ENCODE measurements at places on chromosomes 4 and X.

GRCh38 chr4:35038079-35038805 is 1206.1 kb downstream of the ARAP2 start:
- DNase-seq, result no peak

- no peak for DNase-seq
Observed at GRCh38 chr4:32789026-32789608, 2068.9 kb downstream of the PCDH7 start.

DNA sequence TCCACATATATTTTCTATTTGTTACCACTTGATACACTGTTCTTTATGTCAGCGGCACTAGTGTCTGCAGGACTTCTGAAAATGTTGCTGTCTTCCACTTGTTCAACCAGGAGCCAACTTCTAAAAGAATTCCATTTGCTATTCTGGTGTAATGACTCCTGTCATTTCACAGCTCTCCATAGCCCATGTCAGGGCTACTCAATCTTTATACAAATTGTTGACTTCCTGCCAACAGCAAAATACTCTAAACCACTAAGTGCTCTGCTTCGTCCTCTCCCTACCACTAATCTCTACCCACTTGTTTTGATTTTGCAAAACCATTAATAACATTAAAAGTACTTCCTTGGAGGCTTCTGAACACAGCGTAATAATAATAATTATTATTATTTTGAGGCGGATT is 7.2 kb downstream of the CTSO start:
- DNase-seq, result no peak

- no peak for DNase-seq
Observed at GRCh38 chr4:186557061-186557460, 1.7 kb upstream of the MTNR1A start.

DNA sequence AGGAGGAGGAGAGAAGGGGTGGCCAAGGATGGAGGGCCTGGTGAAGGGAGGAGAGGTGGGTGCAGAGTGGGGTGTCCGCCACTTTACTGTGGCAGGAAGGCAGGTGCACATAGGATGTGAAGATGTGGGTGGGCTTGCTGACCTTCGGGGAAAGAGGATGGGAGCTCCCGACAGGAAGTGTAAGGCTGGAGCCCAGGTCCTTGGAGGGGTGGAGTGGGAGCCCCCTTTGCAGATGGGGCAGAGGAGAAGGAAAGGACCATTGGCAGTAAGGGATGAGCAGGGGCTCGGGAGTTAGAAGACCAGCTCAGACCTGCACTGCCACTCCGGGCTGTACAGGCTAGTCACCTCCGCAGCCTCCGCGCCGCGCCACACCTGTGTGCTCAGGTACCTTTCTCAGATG is 89.5 kb downstream of the EVC start:
- no peak for DNase-seq

GRCh38 chrX:16975233-16975632 is 28.8 kb downstream of the REPS2 start:
- no peak for DNase-seq

DNA sequence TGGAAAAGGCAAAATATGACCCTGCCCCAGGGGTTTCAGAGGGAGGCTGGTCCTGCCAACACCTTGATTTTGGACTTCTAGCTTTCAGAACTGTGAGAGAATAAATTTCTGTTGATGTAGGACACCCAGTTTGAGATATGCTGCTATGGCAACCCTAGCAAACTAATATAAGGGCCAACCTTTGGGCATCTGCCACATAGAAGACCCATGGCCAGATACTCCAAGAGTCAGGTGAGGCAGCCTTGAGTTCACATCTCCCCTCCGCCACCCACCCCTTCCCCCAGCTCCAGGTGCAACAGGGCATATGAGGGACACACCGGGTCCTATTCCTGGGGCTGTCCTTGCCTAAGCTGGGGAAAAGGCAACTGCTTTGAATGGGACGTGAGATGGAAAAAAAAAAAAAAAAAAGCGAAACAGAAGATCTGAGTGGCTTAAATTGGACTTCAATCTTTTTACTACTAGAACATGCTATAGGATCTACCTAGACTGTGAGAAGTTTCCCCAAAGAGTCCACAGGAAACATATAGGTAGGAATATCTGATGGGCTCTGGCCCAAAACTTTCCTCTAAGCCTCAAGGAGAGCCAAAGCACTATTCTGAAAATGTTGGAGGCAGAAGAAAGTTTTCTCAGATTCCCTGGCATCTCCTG is 56.5 kb upstream of the PROM1 start:
- no peak for DNase-seq

- DNase-seq, result no peak
Observed at GRCh38 chr4:143555676-143556075, 42.2 kb downstream of the SMARCA5 start.

DNA sequence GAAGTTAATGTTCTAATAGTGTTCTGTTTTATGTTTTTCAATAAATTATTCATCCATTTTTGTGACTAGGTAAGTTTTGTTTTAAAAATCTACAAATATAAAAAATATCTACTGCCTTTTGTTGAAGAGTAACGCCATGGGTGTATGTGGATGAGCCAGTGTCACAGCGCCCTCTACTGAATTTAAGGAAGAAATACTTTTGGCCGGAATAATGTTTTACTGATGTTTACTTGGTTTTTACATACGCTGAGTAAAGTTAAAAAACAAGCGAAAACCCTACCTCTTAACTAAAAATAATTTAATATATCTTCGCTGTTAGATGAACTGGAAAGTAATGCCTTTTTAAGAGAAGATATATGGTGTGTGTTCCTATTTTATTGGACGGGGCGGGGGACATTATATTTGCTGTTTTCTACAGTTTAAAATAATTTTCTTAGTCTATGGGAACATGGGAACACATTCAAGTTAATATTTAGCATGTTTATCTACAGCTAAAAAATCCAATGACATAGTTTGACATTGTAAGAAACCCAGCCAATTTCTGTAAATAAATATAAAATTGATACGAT is 86.1 kb downstream of the CPE start:
- no peak for DNase-seq

- no peak for DNase-seq
Observed at GRCh38 chr4:77613267-77613666, 7.6 kb downstream of the CXCL13 start.

GRCh38 chrX:115029869-115030570 is 12.6 kb upstream of the IL13RA2 start:
- DNase-seq, result no peak

DNA sequence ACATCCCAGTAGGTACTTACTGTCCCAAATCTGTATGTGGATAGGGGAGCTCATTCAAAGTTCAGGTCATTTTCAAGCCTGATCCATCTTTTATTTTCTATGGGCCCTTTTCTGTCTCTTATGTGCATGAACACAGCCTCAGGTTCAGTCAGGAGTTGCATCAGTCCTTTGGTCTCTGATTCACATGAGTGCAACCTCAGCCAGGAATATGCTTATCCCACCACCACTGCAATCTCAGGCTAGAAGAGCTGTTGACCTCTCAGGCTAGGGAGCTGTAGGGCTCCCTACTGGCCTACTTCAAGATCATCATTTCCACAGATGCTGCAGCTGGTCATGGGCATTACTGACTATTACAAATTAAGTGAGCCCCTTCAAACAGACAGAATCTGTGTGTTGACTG is 27.2 kb downstream of the AASDH start:
- no peak for DNase-seq

GRCh38 chr4:186029571-186030398 is 39.2 kb upstream of the TLR3 start:
- no peak for DNase-seq

- no peak for DNase-seq
Observed at GRCh38 chr4:80239480-80240150, 26.8 kb upstream of the FGF5 start.

GRCh38 chr4:129144755-129145206 is 48.8 kb downstream of the C4orf33 start:
- DNase-seq, result no peak

- DNase-seq, result no peak
Observed at GRCh38 chr4:88619971-88620370, 27.7 kb downstream of the HERC3 start.

- DNase-seq, result no peak
Observed at GRCh38 chr4:156778606-156779005, 193.0 kb downstream of the PDGFC start.

GRCh38 chr4:85756938-85757337 is 282.0 kb downstream of the ARHGAP24 start:
- no peak for DNase-seq

- DNase-seq, result no peak
Observed at GRCh38 chrX:107700317-107700774, 72.0 kb downstream of the PRPS1 start.

GRCh38 chrX:154329294-154329693 is 33.7 kb downstream of the TKTL1 start:
- no peak for DNase-seq

GRCh38 chr4:183580849-183581248 is 76.0 kb downstream of the ING2 start:
- DNase-seq, result no peak

GRCh38 chr4:8433136-8433535 is 7.4 kb downstream of the ACOX3 start:
- no peak for DNase-seq

DNA sequence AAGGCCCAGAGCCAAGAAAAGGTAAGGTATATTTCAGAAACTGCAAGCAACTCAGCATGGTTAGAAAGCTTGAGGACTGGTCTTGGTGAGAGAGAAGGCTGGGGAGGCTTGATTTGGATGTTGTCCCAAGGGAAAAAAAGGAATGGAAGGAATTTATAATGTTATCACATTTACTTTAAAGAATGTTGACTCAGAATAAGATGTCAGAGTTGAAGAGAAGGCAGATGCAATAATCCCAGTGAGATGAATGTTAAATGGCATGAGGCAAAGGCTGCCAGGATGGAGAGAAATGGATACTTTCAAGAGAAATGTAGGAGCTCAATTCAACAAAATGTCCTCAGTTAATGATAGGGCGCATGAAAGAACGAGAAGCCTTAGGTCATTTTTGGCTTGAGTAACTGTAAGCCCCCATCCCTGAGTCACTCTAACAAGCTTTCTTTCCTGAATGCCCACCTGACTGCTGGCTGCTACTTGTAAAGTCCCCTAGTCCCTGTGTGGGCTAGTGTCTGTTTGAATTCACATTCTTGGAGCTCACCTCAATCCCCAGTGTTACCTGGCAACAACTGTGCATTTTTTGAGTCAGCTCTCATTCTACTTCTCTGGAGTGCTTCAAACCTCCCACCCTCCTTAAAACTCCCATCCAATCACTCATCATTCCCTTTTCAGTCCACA is 103.0 kb upstream of the TAPT1 start:
- DNase-seq, result no peak

GRCh38 chrX:153874366-153875125 is 11.4 kb downstream of the L1CAM start:
- no peak for DNase-seq

DNA sequence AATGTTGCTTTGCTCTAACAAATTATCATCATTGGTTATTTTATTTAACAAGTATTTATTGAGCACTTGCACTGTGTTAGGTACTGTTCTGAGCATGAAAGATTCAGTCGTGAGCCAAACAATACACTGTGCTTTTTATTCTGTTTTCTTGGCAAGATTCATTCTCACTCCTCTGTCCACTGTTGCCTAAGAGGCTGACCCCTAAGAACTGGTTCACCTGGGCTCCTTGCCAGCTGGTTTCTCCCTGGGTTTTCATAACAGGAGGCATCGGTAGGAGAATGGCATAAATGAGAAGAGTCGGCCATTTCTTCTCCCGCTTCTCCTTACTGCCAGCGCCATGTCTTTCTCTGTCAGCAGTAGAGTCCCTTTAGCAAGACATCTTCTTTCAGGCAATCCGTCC is 243.7 kb upstream of the DIAPH2 start:
- no peak for DNase-seq
